ENCODE measurements at places on chromosomes 13 and 19. TPM values are rescaled to one million over a fixed set of nuclear protein-coding genes. Genes with fewer than 3 reads are reported as not detected.

The KLK12 gene
- not detected for total RNA-seq

DNA sequence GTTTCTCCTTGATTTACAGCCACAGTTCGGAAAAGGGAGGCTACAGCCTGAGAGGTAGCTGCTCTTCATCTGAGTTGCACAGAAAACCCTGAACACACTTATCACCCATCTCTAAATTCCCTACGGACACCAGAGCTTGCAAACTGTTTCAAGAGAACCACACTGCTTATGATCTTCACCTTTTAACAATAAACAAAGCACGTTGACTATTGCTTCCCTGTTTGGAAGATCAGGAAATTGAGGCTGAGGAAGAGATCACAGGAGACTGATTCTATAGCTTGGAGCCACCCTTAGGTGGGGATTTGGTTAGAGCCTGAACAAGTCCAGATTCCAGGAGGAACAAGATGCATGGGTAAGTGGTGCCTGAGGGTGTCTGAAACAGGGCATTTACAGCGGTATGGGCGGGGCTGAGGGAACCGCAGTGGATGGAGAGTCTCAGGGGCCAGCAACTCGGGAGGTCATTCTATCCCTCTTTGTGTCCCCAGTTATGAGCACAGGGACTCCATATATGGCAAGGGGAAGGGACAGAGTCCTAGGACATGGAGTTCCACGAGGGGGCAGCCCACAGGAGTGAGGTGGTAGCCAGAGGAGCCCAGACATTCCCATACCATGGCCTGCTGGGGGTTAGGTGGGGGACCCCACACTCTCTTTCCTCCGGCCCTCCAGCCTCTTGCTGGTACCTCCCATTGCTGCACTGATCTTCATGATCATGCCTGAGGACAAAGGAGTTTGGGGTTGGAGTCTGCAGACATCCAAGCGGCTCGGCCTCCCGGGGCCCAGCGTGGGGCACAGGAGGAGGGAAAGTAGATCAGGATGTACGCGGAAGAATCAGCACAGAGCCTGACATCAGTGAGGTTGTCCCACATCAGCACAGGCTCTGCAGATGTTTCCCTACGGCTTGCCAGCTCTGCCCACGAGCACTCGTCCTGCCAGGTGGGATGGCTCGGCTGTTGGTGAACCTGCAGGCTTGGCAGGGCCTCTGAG is 162.3 kb upstream of the ZNF536 start:
- H3K27me3 ChIP-seq: peaks cover 3% of the 10 kb centered on the region
- H3K27ac ChIP-seq: no peak overlapping the region
- peaks cover 6% of the 10 kb centered on the region for H3K4me1 ChIP-seq
- H3K4me3 ChIP-seq: no peak overlapping the region
- DNase-seq: no peak

The PRTN3 gene
- total RNA-seq: not detected

GRCh38 chr19:5974721-5975387 is 3.1 kb downstream of the RANBP3 start:
- H3K27ac ChIP-seq: peak overlapping the region; percentile 96
- H3K4me3 ChIP-seq: peak overlapping the region; percentile 99
- peaks cover 50% of the 10 kb centered on the region for H3K36me3 ChIP-seq
- H3K4me1 ChIP-seq: peaks cover 71% of the 10 kb centered on the region
- peak; percentile 64 for DNase-seq

The MAMSTR gene
- total RNA-seq: 0.41 TPM

The PRR22 gene
- total RNA-seq: 14.3 TPM

DNA sequence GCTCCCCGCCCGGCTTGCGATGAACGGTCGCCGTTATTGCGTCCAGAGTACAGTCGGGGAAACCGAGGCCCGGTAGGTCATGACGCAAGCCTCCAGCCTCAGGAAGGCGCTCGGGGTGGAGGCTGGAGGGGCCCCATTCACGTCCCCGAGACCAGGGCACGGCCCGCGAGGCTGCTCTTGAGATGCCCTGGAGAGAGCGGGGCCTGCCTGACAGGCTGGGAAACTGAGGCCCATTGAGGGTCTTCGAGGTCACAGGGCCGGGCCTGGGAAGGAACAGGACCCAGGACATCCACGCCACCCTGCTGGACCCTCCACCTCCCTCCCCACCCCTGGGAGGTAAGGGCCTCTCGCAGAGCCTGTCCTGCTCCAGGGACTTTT is 367 bp downstream of the NDUFS7 start:
- no peak for DNase-seq
- peak overlapping the region; percentile 66 for H3K27ac ChIP-seq
- H3K27me3 ChIP-seq: peaks cover 9% of the 10 kb centered on the region
- peaks cover 14% of the 10 kb centered on the region for H3K36me3 ChIP-seq

DNA sequence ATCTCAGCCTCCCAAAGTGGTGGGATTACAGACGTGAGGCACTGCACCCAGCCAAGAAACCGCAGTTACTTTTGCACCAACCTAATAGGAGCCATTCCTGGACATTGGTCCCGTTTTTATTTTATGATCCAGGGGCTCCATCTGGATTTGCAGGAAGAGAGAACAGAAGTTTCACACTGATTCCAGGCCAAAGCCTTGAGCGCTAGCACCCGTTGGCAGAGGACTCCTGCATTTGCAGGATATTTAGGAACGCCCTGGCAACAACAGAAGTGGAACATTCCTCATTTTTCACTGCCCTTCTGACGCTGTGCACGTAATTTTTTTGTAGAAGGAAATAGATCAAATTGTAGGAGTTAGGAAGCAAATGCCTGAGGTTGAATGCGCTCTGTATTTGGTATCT is 11.7 kb upstream of the SULT2A1 start:
- no peak overlapping the region for H3K4me3 ChIP-seq
- H3K36me3 ChIP-seq: no peaks in the 10 kb centered on the region
- H3K27me3 ChIP-seq: peaks cover 8% of the 10 kb centered on the region
- H3K4me1 ChIP-seq: no peaks in the 10 kb centered on the region
- no peak for DNase-seq
- no peak overlapping the region for H3K27ac ChIP-seq

The KLK14 gene
- total RNA-seq: 0.31 TPM

GRCh38 chr13:80171096-80171495 is 169.8 kb downstream of the SPRY2 start:
- no peak for DNase-seq
- no peak overlapping the region for H3K27ac ChIP-seq
- H3K4me3 ChIP-seq: no peak overlapping the region
- no peaks in the 10 kb centered on the region for H3K4me1 ChIP-seq
- H3K27me3 ChIP-seq: no peaks in the 10 kb centered on the region

DNA sequence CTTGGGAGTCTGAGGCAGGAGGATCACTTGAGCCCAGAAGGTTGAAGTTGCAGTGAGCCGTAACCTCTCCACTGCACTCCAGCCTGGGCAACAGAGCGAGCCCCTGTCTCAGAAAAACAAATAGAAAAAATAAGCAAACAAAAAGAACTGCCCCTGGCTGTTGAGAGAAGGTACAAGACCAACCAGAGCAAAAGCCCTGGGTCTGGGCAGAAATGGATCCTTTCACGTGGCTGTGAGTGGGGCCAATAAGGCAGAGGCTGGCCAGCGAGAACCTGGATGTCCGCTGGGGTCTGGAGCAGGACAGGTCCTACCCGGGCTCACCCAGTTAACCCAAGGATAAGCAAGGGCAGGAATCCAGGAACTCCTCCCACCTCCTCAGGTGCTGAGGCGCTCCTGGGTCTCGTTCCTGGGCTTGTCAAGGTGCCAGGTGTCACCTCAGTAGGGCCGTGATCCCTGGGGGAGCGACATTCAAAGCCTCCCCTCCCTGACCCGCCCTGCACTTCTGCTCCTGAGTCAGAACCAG is 4.7 kb upstream of the SLC5A5 start:
- DNase-seq: no peak
- H3K27me3 ChIP-seq: peaks cover 5% of the 10 kb centered on the region
- H3K36me3 ChIP-seq: peaks cover 35% of the 10 kb centered on the region
- peaks cover 30% of the 10 kb centered on the region for H3K4me1 ChIP-seq
- no peak overlapping the region for H3K4me3 ChIP-seq
- peak overlapping the region; percentile 12 for H3K27ac ChIP-seq

GRCh38 chr19:34254698-34255432 is 511 bp downstream of the GARRE1 start:
- peak overlapping the region; percentile 72 for H3K4me3 ChIP-seq
- H3K4me1 ChIP-seq: peaks cover 28% of the 10 kb centered on the region
- peak overlapping the region; percentile 31 for H3K27ac ChIP-seq
- peaks cover 11% of the 10 kb centered on the region for H3K36me3 ChIP-seq
- no peaks in the 10 kb centered on the region for H3K27me3 ChIP-seq

- peaks cover 11% of the 10 kb centered on the region for H3K36me3 ChIP-seq
- H3K4me3 ChIP-seq: peak overlapping the region; percentile 92
- DNase-seq: peak; percentile 61
- H3K27me3 ChIP-seq: no peaks in the 10 kb centered on the region
- peaks cover 43% of the 10 kb centered on the region for H3K4me1 ChIP-seq
- H3K27ac ChIP-seq: peak overlapping the region; percentile 94
Observed at GRCh38 chr19:1847684-1848398, 442 bp downstream of the REXO1 start.

- DNase-seq: no peak
- peaks cover 38% of the 10 kb centered on the region for H3K36me3 ChIP-seq
- peak overlapping the region; percentile 98 for H3K27ac ChIP-seq
- no peaks in the 10 kb centered on the region for H3K27me3 ChIP-seq
- peaks cover 22% of the 10 kb centered on the region for H3K4me1 ChIP-seq
Observed at GRCh38 chr19:10333758-10334587, 644 bp upstream of the RAVER1 start.

The SOX1 gene
- total RNA-seq: not detected

DNA sequence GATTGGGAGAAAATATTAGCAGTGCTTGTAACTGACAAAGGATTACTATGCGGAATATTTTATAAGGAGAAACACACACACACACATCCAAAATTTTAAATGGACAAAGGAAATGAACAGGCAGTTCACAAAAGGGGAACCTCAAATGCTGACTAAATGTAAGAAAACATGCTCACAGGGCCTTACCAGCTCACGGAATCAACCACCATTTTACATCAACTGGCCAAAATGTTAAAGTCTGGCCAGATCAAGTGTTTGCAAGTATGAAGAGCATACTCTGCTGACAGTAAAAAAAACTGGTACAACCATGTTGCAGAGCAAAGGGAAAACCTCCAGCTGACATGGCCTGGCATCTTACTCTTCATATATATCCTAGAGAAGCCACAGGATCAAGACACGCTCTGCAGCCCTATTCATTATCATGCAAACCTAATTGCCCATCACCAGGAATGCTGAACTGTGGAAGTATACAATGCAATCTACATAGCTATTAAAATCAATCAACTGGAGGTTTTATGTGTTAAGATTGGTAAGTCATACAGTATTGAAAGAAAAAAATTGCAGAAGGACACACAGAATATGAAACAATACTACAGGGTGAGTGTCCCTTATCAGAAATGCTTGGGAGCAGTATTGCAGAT is 124.4 kb downstream of the RNF17 start:
- peaks cover 38% of the 10 kb centered on the region for H3K36me3 ChIP-seq
- no peak overlapping the region for H3K27ac ChIP-seq
- no peaks in the 10 kb centered on the region for H3K4me1 ChIP-seq
- no peaks in the 10 kb centered on the region for H3K27me3 ChIP-seq
- DNase-seq: no peak
- H3K4me3 ChIP-seq: no peak overlapping the region

The ZNF154 gene
- 6.3 TPM for total RNA-seq

- H3K36me3 ChIP-seq: no peaks in the 10 kb centered on the region
- DNase-seq: no peak
- H3K4me1 ChIP-seq: no peaks in the 10 kb centered on the region
- H3K27ac ChIP-seq: no peak overlapping the region
- no peak overlapping the region for H3K4me3 ChIP-seq
- H3K27me3 ChIP-seq: no peaks in the 10 kb centered on the region
Observed at GRCh38 chr13:106819413-106820180, 251.7 kb upstream of the ARGLU1 start.

- no peak for DNase-seq
- H3K27me3 ChIP-seq: no peaks in the 10 kb centered on the region
- H3K36me3 ChIP-seq: peaks cover 20% of the 10 kb centered on the region
- H3K27ac ChIP-seq: peak overlapping the region; percentile 42
- peaks cover 1% of the 10 kb centered on the region for H3K4me1 ChIP-seq
Observed at GRCh38 chr19:10686661-10687517, 14.3 kb upstream of the QTRT1 start.

GRCh38 chr19:46670813-46671212 is 9.8 kb upstream of the DACT3 start:
- H3K27me3 ChIP-seq: no peaks in the 10 kb centered on the region
- H3K4me3 ChIP-seq: no peak overlapping the region
- no peak overlapping the region for H3K27ac ChIP-seq
- no peaks in the 10 kb centered on the region for H3K4me1 ChIP-seq
- peaks cover 36% of the 10 kb centered on the region for H3K36me3 ChIP-seq

DNA sequence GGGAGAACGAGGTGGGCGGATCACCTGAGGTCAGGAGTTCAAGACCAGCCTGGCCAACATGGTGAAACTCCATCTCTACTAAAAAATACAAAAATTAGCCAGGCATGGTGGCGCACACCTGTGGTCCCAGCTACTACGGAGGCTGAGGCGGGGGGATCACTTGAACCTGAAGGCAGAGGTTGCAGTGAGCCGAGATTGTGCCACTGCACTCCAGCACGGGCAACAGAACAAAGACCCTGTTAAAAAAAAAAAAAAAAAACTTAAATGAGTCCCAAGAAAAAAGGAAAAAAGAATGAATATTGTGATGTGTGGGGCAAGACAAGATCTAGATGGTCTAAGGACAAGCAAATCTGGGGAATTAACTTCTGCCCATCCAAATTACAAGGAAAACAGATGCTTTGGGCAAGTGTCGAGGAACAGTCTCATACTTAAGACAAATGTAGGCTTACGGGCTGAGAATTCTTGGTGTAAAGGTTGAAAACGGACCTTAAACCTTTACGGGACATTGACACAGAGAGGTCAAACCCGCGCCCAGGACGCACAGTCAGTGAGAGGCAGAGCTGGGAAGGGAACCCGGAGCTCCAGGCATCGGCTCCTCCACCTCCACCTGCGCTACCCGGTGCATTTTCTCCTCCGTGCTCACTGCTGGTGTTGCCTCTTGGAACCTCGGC is 656 bp upstream of the ZNF324 start:
- H3K4me3 ChIP-seq: peak overlapping the region; percentile 91
- no peaks in the 10 kb centered on the region for H3K27me3 ChIP-seq
- no peak overlapping the region for H3K27ac ChIP-seq
- H3K36me3 ChIP-seq: peaks cover 14% of the 10 kb centered on the region
- no peak for DNase-seq
- H3K4me1 ChIP-seq: peaks cover 19% of the 10 kb centered on the region

The FOXA3 gene
- 0.28 TPM for total RNA-seq

The C1QTNF9 gene
- not detected for total RNA-seq

The MUC16 gene
- total RNA-seq: not detected

The ZNF555 gene
- 1.5 TPM for total RNA-seq

The SMIM44 gene
- total RNA-seq: not detected

DNA sequence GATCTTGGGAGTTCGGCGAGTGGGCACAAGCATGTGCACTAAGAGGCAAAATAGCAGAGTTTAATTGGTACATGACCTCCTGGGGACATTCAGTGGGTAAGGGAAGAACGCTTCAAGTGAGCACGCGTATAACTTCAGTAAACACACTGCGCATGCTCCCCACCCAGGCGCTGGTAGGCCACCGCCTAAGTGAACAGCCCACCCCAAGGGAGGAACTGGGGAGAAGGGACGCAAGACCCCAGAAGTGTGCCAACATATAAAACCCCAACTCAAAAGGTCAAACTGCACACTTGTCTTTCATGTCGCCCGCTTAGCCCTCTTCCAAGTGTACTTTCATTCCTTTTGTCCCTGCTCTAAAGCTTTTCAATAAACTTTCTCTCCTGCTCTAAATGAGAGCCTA is 10.5 kb upstream of the NTN5 start:
- H3K27ac ChIP-seq: no peak overlapping the region
- peaks cover 1% of the 10 kb centered on the region for H3K4me1 ChIP-seq
- H3K27me3 ChIP-seq: no peaks in the 10 kb centered on the region
- DNase-seq: peak; percentile 41
- no peaks in the 10 kb centered on the region for H3K36me3 ChIP-seq
- H3K4me3 ChIP-seq: peak overlapping the region; percentile 50
